ENCODE measurements at places on chromosomes 13 and 19.

DNA sequence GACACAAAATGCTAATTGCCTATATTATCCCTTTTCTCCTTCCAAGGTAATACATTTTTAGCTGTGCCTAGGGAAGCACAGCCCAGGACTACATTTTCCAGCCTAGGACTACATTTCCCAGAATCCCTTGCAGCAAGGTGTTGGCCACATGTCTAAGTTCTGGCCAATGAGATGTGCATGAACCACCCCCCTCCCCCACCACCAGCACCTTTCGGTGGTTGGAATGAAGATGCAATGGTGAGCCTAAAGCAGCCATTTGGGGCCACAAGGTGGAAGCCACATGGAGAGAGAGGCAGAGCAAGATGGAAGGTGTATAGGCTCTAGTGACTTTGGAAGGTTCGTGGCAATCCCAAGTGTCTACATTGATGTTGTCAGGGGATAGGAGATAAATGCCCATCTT lies 16.2 kb downstream of the UNC13A start:
- no peak for DNase-seq

- DNase-seq, result no peak
These were observed 564.1 kb downstream of the DCT start for GRCh38 chr13:93915269-93915809.

- DNase-seq, result no peak
These were observed 19.1 kb downstream of the WTIP start for GRCh38 chr19:34500656-34501120.

GRCh38 chr13:36029166-36029565 lies 102.0 kb downstream of the DCLK1 start:
- DNase-seq, result no peak

- no peak for DNase-seq
These were observed 40.8 kb upstream of the GPR183 start for GRCh38 chr13:99347911-99348451.

Measured in NCI-H526 treated with DMSO at 0.1 percent for 48 hours (cell line).